ENCODE measurements at places on chromosomes 5 and 9. TPM values are rescaled to one million over a fixed set of nuclear protein-coding genes. Genes with fewer than 3 reads are reported as not detected.

GRCh38 chr5:34895641-34896419, 19.5 kb downstream of the RAD1 start:
- no peak for DNase-seq

GRCh38 chr5:73783828-73784227, 157.8 kb downstream of the ARHGEF28 start:
- DNase-seq, result no peak

DNA sequence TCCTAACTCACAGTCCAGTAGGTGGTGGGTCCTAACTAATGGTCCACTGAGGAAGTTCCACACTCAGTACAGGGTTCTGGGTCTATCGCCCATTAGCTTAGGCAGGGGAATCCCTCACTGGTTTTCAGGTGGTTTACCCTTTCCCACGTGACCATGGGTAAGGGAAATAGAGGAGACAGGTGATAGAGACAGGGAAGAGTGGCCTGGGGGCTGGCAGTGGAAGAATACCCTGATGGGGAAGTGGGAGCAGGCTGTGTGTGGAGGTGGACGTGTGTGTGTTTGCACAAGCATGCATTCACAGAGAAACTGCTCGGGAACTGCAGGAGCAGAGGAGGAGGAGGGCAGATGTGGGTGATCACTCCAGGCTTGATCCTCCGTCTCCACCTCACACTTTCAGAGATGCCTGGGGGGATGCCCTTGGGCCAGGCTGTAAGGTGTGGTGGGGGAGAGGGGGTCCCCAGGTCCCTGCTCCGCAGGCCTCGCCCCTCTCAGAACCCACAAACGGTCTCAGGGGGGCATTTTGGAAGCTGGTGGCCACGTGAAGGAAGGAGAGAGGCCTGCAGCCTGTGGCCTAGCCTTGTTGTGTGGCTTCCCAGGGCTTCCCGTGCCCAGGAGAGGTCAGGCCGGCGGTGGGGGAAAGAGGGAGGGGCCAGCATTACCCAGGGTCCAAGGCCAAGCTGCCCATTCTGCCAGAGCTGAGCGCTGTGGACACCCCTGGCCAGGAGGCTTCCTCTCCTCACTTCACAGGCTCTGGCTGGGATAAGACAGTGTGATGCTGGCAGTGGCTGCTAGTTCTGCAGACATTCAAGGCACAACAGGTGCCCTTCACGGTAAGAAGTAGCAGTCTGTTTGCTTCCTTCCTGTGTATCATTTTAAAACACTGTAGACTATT, 80.0 kb downstream of the OTULIN start:
- DNase-seq, result no peak

- DNase-seq, result no peak
These were observed 242.9 kb downstream of the FANCC start for GRCh38 chr9:95074632-95075031.

The C7 gene
- polyA plus RNA-seq, result 26.7 TPM

GRCh38 chr5:42561656-42562055, 138.4 kb downstream of the GHR start:
- DNase-seq, result no peak

DNA sequence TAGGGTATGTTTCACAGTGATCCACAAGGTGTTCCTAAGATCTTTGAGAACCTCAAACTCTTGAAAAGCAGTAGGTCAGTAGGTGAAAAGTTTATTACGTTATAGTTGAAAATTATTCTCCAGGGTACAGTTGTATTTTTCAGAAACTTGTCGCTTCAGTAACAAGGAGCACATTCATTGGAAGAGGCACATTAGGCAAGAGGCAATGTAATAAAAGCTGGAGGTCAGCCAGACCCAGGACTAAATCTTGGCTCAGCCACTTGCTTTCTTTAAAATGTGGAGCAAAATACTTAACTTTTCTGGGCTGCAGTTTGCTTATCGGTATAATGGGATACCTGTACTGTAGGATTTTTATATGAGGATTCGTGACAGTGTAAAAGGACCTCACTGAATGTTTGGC, 45.6 kb downstream of the TLE4 start:
- no peak for DNase-seq

DNA sequence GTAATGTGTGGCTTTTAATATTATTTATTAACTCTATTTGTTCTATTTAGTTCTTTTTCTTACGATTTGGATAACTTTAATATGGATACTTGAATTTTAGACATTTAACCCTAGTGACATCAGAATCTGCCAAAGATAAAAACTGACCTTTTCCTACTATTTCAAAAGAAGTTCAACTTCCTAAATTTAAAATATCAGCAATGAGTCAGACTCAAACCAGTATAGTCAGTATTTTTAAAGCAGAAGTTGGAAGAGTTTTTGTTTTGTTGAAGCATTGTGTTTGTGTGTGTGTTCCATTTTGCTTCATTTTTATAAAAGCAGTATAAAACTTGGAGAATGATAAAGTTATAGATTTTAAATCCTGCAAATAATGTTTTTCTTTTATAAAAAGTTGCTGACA, 251.8 kb upstream of the RASA1 start:
- DNase-seq, result no peak

The SURF1 gene
- 22.0 TPM for polyA plus RNA-seq

GRCh38 chr5:117872798-117873368, 1115.5 kb downstream of the DTWD2 start:
- DNase-seq, result no peak

- no peak for DNase-seq
These were observed 118.3 kb downstream of the SLC1A3 start for GRCh38 chr5:36724467-36725332.

DNA sequence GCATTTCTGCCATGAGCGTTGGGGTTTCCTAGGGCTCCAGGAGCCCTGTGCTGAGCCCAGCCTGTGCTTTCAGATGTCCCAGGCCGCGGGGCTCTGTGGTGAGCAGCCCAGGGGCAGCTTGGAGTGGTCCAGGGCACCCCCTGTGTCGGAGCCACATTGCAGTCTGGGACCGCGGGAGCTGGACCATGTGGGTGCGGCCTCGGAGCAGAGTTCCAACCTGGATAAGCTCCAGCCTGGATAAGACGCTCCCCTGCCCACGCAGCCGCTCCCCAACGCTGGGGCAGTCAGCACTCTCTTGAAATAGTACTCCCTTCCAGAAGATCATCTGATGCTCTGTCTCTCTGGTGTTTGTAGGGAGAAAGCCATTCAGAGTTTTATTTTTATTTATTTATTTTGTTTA, 111.1 kb downstream of the WNK2 start:
- no peak for DNase-seq

DNA sequence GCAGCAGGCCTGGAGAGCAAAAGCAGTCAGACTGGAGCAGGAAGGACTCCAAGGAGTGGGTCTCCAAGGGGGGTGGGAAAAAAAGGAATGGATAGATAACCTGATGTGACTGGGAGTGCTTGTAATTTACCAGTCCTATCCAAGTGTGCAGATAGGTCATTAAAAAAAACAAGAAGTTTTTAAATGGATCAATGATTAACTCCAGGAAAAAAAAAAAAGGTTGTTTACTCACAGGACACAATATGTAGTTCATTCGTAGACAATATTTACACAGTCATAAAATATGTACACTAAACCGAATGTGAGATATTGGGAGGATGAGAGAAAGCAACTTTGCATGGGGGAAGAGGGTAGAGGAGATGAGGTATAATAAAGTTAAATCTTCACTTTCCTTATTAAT, 20.4 kb downstream of the ZBTB5 start:
- no peak for DNase-seq

DNA sequence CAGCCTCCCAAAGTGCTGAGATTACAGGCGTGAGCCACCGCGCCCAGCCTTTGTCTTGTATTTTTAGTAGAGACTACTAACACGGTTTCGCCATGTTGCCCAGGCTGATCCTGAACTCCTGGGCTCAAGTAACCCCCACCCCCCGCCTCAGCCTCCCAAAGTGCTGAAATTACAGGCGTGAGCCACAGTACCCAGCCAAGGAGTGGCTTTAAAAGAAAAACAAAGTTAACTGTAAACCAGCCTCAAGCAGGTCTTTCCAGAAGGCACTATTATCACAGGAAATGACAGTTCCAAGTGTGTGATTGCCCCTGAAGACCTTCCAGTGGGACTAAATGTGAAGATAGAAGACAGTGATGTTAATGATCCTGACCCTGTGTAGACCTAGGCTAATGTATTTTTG, 31.1 kb downstream of the SIL1 start:
- no peak for DNase-seq

The PCDHB5 gene
- 7.3 TPM for polyA plus RNA-seq

All from left renal pelvis (tissue), 4 donors.